ENCODE measurements at places on chromosomes 7 and 10. TPM values are rescaled to one million over a fixed set of nuclear protein-coding genes. Genes with fewer than 3 reads are reported as not detected.

CTAGE8 gene
- total RNA-seq, result 0.09 TPM

GJD4 gene
- not detected for total RNA-seq

RASA4B gene
- not detected for total RNA-seq

TNS3 gene
- total RNA-seq, result 58.3 TPM

GRCh38 chr10:88120599-88121333 lies 257.3 kb downstream of the PTEN start:
- DNase-seq, result no peak

All from Daoy (cell line).